Left lobe of liver (tissue), 2 donors: ENCODE measurements at places on chromosomes 2 and 18.

- DNase-seq: peak; percentile 33
Observed at GRCh38 chr2:126894082-126894481, 4.6 kb upstream of the TEX51 start.

- DNase-seq: no peak
Observed at GRCh38 chr2:104233591-104233990, 620.3 kb upstream of the POU3F3 start.

GRCh38 chr2:86770816-86771301 lies 19.9 kb downstream of the CD8A start:
- no peak for DNase-seq

GRCh38 chr2:99297994-99298393 lies 3.0 kb downstream of the LYG1 start:
- DNase-seq: no peak

DNA sequence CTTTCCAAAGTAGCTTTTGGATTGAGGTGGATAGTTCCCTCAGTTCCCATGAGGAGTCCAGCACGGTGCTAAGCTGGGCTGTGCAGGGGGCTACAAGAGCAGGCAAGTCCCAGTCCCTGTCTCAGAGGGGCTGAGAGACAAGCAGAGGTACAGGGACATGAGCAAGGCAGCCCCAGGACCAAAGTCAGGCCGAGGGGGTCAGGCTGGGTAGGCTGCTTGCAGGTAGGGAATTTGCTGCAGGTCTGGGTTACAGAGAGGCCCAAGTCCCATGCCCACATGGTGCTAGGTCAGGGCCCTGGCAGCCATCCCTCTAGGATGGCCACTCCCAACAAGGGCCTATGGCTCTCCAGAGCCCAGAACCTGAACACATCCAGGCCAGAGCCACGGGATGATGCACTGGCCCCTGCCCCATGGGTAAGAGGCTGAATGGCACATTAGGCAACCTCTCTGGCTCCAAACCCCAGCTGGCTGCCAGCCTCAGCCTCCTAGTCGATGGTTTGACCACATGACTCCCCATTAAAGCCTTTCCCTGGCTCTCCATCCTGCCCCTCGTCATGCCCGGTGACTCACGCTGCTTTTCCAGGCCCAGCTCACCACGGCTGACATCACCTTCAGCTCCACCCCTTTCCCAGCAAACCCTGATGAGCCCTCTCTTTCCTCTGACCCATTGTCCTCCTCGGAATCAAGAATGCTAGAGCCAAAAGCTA lies 83.7 kb downstream of the SDC1 start:
- peak; percentile 96 for DNase-seq

DNA sequence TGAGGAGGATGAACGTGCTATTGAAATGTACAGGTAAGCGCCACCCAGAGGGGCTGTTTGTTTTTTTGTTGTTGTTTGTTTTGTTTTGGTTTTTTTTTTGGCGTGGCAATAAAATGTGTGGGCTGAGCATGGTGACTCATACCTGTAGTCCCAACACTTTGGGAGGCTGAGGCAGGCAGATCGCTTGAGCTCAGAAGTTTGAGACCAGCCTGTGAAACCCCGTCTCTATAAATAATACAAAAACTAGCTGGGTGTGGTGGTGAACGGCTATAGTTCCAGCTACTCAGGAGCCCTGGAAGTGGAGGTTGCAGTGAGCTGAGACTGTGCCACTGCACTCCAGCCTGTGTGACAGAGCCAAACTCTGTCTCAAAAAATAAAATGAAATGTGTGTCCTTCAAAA lies 6.2 kb downstream of the PDCL3 start:
- no peak for DNase-seq

DNA sequence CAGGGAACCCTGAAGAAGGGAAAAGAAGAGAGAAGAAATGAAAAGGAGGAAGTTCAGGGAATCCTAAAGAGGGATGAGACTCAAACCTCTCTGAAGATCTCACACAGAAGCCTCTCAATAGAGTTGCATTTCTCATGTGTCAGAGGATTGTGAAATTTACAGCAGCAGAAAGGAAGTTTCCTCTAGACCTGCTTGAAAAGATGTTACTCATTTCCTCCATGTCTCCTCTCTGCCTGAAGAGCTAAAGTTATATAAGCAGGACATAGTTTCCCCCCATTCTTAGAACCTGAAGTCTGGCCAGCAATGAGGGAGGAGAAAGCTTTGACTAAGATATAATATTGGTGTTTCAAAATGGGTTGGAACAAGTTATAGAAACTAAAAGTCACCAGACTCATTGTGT lies 1155.6 kb downstream of the LRP1B start:
- no peak for DNase-seq

DNA sequence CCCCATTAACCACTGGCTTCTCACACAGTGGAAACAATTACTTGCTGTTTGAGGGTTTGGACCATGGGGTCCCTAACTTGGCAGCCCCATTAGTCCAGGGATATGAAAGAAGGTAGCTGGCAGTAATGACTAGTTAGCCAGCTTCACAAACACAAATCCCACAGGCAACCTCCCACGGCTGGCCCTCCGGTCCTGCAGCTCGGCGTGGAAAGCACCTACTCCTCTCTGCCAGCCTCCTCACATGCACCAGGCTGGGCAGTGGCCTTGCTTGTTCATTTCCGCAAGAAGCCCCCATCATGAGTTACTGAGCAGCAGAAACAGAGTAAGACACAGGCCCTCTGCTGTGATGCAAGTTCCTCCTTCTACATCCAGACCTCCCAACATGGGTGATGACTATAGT lies 13.7 kb downstream of the C1QL2 start:
- no peak for DNase-seq

GRCh38 chr18:74832381-74832780 lies 234.7 kb downstream of the ZNF407 start:
- no peak for DNase-seq

DNA sequence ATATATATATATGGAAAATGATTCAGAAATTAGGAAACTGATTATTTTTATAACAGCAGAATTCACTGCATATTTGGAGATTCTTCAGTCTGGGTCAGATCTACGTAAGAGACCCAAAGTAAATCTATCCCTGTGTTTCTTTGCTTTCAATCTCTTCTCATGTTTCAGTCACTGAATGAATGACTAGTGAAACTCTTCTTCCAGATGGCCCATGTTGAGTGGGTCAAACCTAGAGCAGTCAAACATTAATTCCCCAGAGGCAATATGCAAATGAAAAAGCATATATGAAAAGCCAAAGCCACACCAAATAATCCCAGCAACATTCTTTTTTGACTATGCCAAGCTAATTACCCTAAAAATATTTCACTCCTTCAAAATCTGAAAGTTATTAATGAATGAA lies 317.3 kb downstream of the RBM43 start:
- DNase-seq: no peak

DNA sequence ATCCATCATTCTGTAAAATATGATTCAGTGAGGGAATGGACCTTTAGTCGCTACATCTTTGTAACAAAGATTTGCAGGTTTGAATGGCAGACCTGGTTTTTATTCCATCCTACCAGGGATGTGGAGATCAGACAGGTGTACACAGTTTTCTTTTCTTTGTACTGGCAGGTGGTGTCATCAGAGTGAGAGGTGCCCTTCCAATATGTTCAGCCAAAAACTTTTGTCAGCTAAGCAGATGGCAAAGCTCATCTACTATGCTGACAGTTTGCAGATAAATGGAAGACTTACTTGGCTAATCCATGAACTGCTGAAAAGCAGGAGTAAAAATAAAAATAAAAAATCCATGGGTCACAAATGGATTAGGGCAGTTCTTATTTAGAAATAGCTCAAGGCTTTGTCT lies 185.5 kb upstream of the DOK6 start:
- DNase-seq: no peak

DNA sequence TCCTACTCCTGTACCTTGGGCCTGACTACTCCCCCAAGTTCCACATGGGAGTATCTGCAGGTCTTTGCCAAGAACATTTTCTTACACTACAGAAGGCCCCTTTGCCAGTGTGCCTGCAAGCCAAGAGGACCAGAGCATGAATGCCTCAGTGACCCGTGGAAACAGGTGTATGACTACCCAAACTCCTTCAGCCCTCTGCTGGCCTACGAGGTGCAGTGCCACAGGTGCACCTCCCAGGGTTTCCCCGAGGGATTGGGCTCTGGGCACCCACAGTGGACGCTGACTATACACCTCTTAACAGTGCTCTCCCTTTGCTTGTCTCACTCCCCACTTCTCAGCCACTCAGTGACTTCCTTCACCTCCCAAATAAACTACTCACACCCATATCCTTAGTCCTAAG lies 91.4 kb downstream of the COL6A3 start:
- no peak for DNase-seq

DNA sequence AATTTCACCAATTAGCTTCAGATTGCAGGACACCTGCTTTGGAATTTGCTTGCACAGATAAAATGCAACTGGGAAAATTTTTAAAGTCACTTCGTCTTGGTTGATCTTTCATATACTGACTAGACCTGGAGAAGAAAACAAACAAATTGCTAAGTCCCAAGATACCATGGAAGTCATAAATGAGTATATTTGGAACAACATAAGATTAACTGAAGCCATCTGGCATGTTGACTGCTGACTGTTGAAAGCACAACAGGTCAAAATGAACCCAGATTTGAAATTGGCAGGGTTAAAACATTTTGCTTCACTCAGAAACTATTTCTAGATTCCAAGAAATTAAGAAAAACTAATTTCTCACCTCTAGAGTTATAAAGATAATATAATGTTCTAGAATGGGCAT lies 470.7 kb downstream of the LPIN1 start:
- no peak for DNase-seq

- DNase-seq: peak; percentile 94
Observed at GRCh38 chr2:99636144-99637034, 146.6 kb upstream of the REV1 start.

DNA sequence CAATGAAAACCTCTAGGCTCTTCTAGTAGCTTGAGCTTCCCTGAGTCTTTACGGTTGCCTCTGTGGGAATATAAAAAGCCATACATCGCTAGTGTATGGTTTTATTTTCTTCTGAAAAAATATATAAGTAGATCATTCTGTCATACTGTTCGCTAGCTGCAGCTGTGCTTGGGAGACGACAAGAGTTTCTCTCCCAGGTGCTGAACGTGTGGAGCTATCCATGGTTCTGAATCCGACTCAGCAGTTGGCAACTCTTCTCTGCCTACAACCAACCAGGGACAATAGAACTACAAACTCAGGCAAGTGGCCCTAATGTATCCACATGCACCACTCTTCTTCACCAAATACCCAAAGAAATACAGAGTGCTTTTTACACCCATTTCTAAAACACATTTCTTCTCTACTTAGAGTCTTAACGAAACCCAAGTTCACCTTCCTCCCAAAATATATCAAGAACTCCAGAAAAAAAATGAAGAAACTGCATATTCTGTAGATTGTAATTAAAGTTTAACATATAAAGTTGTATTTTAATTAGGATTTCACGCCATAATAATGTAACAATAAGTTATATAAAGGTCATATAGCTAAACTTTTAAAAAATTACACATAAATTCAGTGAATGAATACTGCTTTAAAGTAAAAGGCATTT lies 2.2 kb upstream of the KCNH7 start:
- DNase-seq: peak; percentile 52

DNA sequence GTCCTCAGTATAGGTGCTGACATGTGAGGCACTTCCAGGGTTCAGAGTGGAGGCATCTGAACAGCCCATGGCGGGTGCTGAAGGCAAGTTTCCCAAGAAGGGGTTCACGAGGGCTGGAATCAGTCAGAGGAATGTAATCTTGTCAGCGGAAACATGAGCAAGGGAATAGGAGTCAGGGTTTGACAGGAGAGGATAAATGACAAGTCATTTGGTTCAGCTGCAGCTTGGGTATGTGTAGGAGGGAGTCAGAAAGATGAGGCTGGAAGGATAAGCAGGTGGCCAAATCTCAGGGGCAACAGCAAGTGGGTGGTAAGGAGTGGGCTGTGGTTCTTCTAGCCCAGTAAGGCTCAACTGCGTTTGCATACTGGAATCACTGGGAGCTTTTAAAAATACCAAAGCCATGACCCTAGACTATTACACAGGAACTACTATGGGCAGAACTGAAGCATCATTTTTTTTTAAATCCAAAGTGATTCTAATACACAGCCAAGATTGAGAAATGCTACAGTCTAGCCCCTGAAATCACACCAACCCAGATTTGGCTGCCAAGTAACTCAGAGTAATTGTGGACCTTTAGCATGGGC lies 41.8 kb upstream of the NAB1 start:
- no peak for DNase-seq

DNA sequence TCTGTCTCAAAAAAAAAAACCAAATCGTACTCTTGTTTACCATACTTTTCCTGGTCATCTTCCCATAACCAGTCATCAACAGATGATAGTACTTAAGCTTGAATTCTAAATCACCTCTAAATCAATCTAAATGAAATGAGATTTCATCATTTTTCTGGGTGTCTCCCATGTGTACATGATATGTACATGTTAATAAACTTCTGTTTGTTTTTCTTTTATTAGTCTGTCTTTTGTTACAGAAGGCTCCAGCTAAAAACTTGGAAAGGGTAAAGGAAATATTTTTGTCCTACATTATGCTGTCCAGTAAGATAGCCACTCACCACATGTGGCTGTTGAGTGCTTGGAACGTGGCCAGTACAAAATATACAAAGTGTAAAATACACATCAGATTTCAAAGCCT lies 78.7 kb upstream of the MSH6 start:
- no peak for DNase-seq

GRCh38 chr2:144267239-144267638 lies 252.7 kb downstream of the ZEB2 start:
- no peak for DNase-seq

DNA sequence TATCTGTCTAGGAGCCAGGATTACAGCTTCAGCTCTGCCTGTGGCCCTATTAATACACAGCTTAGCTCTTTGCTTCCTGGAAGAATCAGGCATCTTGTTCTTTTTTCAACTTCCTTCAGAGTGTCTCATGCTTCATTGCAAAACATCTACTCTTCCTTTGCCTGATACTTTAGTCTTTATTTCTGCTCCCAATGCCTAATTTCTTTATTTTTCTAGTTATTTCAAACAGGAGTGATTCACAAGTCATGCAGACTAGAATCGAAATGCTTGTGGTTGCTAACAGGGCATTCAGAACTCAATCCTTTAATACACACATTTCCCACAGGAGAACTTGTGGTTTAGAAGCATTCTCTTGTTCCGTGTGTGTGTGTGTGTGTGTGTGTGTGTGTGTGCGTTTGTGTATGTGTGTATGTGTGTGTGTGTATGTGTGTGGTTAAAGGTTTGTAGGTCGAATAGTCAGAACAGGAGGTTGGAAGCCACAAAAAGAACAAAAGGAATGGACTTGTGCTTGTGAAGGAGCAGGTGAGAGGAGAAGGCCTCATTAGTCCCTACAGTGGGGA lies 28.3 kb upstream of the INSIG2 start:
- no peak for DNase-seq
